NCI-H1930 (cell line): ENCODE measurements at places on chromosomes 1 and 21.

- DNase-seq = no peak
Observed at GRCh38 chr1:107877745-107878144, 87.2 kb downstream of the VAV3 start.

GRCh38 chr1:145918992-145919939 is 749 bp upstream of the PEX11B start:
- no peak for DNase-seq

GRCh38 chr1:53470155-53470554 is 11.0 kb downstream of the DMRTB1 start:
- no peak for DNase-seq

GRCh38 chr1:179814546-179814838 is 63.1 kb downstream of the TOR1AIP2 start:
- DNase-seq = peak; percentile 56

GRCh38 chr1:167166690-167167075 is 54.0 kb upstream of the POU2F1 start:
- no peak for DNase-seq

GRCh38 chr1:61641578-61642336 is 83.2 kb downstream of the TM2D1 start:
- no peak for DNase-seq

GRCh38 chr21:15947677-15948076 is 217.9 kb downstream of the USP25 start:
- no peak for DNase-seq

DNA sequence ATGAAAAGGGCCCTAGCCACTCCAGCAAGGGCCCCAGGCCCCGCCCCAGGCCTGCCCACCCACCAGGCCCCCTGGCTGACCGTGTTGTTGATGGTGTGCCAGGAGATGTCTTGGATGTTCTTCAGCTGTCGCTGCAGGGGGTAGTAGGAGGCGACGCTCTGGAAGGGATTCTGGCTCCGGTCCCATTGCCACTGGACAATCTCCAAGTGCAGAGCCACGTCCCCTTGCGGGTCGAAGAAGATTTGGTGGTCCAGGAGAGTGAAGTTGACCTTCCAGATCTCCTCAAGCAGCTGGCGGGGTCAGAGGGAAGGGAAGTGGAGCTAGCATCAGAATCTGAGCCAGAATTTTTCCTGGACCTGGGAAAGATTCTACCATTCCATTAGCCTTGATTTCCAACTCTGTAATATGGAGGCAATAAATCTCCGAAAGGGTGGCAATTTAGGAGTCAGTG is 10.2 kb downstream of the TAS1R2 start:
- DNase-seq = no peak

DNA sequence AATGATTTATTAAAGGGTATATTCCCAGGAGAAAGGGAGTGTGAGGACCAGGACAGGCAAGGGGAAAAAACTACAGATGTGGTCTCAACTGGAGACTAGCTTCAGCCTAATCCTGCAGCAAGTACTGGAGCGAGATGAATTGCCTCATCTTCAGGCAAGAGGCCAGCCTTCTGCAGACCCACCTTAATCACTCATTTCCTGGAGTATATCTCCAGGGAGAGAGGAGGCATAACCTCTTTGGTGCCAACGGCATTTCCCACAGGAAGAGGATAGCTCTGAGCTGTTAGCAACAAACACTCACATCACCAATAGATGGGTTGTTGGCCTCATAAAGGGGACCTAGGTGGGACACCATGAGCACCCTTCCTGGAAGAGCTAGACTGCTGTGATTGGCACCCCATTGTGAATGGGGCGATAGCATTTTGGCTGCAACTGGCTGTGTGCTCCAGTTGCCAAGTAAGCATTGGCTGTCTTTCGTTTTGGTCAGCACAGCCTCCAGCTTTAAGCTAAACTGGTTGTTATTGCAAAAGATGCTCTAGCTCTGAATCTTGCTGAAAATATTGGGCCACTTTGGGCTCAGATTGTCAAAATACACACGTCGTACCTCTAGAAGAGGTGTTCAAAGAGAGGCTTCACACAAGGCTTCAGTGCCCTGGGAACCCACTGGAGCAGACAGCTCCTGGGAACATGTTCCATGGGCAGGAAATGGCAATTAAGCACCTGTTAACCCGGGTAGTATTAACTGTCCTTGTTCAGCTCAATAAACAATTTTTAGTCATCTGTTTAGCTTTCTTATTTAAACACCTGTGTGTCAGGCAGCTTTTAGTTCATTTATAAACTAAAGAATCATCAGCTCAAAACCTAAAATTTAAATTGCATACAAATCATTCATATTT is 314.8 kb upstream of the C1orf87 start:
- DNase-seq = no peak
